ENCODE measurements at places on chromosomes 11 and 22.

DNA sequence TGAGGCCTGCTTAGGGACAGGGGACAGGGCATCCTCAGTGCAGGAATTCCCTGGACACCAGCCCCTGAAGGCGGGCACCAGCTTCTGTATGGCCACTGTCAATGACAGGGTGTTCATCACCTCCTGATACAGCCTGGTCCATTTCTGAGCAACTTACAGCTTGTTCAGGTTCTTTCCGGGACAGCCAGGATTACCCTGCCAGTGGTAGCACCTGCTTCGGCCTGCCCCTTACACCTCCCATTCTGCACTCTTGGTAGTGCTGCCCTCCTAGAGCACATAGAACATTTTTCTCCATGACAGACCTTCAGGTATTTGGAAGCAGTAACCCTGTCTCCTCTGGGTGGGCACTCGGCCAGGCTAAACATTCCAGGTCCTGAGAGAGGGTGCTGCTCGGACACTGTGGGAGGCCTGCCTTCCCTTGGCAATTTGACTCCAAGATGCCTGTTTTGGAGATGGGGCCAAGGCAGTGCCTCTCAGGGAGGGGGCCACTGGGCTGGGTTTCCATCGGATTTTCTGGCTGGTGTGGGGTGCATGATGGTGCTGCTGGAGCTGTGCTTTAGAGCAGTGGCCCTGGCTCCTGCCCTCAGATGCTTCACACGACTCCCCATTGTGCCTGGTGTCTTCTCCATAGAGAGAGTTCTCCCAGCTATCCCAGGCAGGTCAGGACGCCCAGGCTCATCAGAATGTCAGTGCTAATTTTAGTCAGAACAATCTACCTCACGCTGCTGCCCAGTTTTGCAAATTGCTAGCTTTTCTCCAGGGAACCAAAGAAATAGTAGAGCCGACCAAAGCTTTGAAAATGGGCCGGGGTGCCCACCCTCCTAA, 1.2 kb downstream of the GAL3ST3 start:
- no peak for DNase-seq

DNA sequence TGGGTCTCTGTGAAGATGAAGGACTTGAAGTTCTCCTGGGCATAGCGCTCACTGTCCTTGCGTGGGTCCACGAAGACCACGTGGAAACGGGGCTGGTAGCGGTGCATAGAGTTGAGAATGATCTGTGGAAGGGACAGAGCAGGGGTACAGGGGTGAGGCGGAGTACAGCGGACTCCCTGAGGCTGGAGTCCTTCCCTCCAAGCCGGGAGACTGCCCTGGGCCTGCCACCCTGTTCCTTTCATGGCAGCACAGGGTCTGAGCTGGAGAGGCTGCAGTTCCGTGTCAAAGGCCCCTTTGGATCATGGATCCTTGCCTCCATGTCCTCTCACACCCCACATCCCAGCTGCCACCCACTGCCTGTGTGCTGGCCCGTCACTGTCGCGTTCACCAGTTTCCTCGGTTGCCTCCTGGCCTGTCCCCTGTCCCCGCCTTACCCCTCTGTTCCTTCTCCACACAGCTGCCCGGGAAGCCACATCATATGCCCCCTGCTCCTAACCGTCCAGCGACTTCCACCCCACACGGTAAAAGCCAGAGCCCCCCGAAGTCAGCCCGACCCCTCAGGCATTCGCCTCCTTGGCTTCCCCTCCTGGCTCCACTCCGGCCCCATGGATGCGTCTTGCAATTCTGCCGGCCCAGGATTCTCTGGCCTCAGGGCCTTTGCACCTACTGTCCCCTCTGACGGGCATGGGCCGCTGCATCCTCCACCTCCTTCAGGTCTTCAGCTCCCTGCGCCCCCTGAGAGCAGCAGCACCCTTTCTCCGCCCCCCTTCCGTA, 3.4 kb upstream of the NUDT8 start:
- DNase-seq, result no peak

DNA sequence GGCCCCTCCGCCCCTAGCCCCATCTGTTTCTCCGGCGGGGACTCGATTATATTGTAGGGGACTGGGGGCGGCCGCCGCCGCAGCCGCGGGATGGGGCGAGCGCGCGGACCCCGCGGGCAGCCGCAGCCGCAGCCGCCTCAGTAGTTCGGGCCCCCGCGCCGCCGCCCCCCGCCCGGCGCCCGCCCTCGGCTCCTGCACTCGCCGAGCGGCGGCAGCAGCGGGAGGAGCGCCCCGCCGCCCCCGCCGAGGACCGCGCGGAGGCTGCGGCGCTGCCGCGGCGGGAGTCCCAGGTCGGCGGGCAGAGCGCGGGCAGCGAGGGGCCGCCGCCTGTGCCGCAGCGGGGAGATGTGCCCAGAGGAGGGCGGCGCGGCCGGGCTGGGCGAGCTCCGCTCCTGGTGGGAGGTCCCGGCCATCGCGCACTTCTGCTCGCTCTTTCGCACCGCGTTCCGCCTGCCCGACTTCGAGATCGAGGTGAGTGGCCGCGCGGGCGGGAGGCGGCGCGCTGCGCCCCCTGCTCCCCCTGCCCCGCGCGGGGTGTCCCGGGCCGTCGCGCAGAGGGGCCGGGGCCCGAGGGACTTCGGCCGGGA, at the start of gene CECR2:
Gene CECR2 (plus strand): TSS at position 22 of the 587 bp plus-strand sequence. CDS start 324 bp downstream, at position 346.
- DNase-seq, result no peak

DNA sequence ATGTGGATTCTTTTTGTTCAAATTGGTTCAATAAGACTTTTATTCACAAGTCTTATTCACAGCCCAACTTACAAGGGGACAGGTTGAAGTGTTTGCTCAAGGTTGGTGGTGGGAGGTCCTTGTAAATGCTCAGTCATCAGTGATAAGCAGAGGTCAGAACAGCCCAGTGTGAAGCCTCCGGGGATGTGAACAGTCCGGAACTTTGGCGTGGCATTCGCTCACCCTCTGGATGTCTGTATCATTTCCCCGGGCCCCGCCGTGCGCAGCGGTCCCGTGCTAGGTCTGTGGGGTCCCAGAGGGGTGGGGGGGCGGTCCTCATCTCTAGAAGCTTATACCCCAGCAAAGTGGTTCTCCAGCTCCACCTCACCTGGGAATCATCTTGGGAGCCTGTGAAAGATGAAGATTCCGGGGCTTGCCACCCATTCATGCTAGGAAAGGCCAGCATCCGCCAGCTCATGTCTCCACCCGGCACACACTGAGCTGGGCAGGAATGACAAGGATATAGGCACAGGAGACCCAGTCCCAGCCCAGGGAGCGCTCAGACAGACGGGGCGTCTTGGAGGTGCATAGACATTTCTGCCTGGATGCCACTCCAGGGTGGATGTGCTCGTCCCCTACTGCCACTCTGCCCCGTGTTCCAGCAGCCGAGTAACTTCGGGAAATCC, 327.5 kb downstream of the TBC1D22A start:
- no peak for DNase-seq

- no peak for DNase-seq
Measured at GRCh38 chr22:49398115-49398514, 429.6 kb downstream of the BRD1 start.

- no peak for DNase-seq
Measured at GRCh38 chr11:32884770-32885384, 7.7 kb upstream of the QSER1 start.

DNA sequence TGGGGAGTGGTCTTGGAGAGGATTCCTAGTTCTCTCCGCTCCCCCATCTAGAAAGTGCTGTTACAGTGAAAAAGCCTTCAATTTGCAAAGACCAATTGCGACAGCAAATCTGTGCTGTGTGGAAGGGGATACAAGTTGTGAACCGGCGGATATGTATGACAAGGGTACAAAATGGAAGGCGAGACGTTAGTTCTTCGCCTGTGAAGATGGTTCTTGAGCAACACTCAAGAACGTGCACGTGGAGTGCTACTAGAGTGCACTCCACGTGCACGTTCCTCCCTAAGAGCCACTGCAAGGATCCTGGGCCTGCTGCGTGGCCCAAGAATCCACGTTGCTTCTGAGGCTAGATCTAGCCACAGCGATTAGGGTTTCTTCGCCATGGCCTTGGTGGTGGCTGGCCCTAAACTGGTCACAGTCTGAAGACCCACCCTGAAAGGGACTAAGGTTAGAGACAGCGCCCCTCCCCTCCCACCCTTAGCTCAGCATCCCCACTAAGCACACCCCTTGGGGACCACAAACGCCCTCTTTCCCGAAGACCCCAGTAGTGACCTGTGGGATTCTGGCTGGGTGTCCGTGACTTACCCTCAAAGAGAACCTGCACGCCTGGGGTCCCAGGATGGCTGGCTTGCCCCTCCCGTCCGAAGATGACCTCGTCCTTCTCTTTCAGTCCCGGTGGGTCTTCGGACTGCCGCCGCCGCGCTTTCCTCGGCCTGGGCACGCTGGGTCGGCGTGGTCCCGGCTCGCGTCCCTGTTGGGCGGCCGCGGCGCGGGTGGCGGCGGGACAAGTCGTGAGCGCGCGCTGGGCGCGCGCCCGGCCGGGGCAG, 519 bp upstream of the PDE3B start:
- no peak for DNase-seq

DNA sequence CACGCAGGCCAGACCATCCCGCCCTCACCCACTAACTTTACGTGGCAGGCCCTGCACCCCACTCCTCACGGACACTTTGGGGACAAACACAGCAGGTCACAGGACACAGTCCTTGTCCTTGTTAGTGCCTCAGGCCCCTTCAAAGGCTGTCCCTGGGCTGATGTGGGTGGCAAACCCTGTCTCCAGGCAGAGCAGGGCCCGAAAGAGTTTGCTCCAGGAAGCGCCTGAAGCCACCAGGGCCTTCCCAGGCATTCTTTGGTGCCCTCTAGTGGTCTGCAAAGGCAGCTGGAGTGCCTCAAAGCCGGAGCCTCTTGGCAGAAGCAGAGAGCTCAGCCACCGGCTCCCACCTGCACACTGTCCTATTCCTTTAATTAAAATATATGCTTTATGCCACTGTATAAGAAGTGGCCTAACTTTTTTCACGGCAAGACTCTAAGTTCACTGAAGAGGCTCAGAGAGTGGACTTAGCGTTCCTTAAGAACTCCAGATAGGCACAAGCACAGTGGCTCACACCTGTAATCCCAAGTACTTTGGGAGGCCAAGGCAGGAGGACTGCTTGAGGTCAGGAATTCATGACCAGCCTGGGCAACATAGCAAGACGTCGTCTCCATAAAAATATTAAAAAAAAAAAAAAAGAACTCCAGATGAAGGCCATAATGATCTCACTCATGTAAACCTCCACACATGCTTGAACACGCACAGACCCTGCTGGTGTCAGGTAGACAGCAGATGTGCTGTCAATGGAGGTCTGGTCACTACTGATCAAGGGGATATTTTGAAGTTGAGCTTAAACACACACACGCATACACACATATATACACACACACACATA, 11.1 kb downstream of the TXN2 start:
- DNase-seq, result peak; percentile 73

GRCh38 chr11:57663975-57664374, 3.9 kb upstream of the ZDHHC5 start:
- no peak for DNase-seq

- DNase-seq, result no peak
Measured at GRCh38 chr11:9773524-9773923, 109.6 kb downstream of the SWAP70 start.

- no peak for DNase-seq
Measured at GRCh38 chr11:10930972-10931760, 73.3 kb upstream of the ZBED5 start.

GRCh38 chr22:27756212-27756660, 45.3 kb downstream of the MN1 start:
- DNase-seq, result no peak

DNA sequence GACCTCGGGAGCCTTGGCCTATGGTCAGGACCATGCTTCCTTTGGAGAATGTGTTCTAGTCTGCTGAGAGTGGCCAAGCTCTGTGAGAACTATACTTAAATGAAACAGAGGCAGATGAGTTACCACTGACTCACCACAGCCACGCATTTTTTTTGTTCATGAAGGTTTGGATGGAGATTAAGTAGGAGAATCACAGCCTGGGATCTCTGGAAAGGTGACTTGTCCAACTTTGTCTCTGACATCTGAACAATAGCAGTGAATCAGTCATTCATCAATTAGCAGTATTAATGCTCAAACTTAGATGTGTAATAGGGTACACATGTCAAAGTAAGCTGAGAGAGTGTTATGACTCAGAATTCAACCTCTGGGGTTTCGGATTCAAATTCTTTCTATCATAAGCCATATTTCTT, 100.7 kb upstream of the ANO3 start:
- no peak for DNase-seq

DNA sequence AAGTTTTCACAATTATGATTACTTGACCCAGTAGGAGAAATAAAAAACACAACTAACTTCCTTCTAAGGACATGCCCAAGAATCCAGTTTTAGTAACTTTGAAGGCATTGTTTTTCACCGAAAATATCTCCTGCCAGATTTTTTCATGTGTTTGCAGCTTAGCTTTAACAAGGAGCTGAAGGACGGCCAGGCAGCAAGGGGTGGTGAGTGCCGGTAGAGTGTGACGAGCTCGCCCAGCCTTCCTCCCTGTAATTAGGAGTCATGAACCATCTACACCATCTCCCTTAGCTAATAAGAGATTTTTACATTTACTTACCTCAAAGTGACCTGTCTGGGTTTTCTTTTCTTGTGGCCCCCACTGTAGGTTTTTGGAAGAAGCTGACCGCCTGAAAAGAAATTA, 72.0 kb downstream of the BMAL1 start:
- no peak for DNase-seq

DNA sequence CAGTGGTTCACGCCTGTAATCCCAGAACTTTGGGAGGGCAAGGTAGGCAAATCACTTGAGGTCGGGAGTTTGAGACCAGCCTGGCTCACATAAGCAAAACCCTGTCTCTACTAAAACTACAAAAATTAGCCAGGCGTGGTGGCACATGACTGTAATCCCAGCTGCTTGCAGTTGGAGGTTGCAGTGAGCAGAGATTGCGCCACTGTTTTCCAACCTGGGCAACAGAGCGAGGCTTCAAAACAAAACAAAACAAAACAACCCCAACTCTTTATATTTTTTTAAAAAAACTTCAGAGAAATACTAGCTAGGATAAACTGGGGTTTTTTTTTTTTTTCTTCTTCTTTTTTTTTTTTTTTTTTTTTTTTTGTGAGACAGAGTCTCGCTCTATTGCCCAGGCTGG, 31.8 kb upstream of the RAPSN start:
- DNase-seq, result no peak

DNA sequence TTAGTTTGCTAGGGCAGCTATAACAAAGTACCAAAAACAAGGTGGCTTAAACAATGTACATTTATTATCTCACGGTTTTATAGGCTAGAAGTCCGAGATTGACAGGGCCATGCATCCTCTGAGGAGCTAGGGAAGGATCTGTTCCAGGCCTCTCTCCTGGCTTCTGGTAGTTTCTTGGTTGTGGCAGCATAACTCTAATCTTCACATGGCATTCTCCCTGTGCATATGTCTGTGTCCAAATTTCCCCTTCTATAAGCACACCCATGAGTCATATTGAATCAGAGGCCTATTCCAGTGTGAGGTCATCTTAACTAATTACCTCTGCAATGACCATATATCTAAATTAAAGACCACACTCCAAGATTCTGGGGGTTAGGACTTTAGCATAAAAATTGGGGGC, 31.3 kb upstream of the MMP13 start:
- DNase-seq, result no peak

- no peak for DNase-seq
Measured at GRCh38 chr22:47247579-47248240, 485.3 kb downstream of the TBC1D22A start.

DNA sequence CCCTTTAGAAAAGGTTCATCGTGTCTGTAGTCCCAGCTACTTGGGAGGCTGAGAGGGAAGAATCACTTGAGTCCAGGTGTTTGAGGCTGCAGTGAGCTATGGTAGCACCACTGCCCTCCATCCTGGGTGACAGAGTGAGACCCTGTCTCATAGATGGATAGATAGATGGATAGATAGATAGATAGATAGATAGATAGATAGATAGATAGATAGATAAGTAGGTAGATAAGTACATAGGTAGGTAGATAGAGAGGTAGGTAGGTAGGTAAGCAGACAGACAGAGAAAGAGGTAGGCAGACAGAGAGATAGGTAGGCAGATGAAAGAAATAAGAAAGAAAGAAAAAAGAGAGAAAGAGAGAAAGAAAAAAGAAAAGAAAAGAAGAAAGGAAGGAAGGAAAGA, 156.4 kb downstream of the GRIK4 start:
- no peak for DNase-seq

All from activated T-helper 1 cell treated with Interleukin-2 at 50 U/mL for 16 hours (primary cell).